ENCODE measurements at places on chromosomes 16 and 17. TPM values are rescaled to one million over a fixed set of nuclear protein-coding genes. Genes with fewer than 3 reads are reported as not detected.
A peak's percentile ranks its signal among the peaks of the same experiment; 100 is the strongest.

DNA sequence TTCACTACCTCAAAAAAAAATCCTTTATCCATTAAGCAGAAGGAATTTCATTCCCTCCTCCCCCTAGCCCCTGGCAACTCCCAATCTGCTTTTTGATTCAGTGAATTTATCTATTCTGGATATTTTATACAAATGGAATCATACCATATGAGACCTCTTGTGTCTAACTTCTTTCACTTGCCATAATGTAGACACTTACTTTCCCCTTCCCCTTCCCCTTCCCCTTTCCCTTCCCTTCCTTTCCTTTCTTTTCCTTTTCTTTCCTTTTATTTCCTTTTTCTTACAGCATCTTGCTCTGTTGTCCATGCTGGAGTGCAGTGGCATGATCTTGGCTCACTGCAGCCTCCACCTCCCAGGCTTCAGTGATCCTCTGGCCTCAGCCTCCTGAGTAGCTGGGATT lies 50.5 kb downstream of the PSMD12 start:
- DNase-seq = no peak

DNA sequence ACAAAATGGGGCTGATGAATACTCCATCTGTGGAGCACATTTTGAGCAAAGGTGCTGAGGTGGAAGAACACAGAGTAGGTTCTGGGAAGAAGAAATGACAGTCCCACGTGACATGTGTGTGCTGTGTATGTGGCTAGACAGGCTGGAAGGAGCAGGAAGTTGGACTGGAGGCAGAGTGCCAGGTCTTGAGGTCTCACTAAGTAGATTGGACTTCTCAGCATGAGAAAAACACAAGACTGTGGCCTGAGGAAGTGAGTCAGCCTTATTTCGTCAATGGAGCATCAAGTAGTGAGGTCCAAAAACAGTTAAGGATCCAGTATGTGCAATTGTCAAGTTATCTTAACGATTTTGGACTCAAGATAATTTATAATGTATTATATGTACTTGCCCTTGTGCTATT lies 736.5 kb downstream of the KCNJ2 start:
- DNase-seq = no peak

- no peak for DNase-seq
Measured at GRCh38 chr16:49589544-49590031, 216.0 kb downstream of the C16orf78 start.

MAP2K6 gene
- 0.13 TPM for total RNA-seq

TBC1D26 gene
- total RNA-seq = not detected

DNA sequence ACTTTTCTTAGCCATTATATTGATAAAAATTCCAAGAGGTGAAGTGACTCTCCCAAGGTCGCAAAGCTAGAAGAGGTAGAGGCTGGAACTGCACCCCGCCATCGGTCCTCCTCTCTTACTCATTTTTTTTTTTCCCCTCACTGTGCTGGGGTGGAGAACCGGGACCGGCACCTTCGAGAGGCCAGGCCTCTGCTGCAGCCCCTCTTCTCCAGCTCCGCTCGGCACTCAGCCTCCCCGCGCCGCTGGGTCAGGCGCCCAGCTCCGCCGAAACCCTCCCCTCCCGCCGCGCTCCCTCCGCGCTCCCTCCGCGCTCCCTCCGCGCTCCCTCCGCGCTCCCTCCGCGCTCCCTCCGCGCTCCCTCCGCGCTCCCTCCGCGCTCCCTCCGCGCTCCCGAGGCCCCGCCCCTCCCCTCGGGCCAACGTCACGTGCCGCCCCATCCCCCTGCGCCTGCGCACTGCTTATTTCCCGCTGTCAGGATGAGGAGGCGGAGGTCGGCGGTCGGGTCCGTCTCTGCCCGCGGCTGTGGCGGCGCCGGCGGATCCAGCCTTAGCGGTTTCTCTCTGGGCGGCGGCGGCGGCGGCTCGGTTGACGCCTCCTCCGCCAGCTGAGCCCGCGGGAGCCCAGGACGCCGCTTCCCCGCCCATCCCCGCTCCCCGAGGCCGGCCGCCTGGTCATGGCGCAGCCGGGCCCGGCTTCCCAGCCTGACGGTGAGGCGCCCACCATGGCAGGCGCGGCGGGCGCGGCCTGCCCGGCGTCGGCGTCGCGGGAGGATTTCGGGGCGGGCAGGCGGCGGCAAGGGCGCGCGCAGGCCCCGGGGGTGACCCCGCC lies at the start of gene RABEP1:
Gene RABEP1, plus strand, starts transcription at position 471 of the 828 bp plus-strand sequence. Its CDS starts 203 bp downstream, at position 674.
- DNase-seq = peak; percentile 93

GRCh38 chr17:57484081-57484666 lies 227.9 kb downstream of the MSI2 start:
- DNase-seq = no peak

DNA sequence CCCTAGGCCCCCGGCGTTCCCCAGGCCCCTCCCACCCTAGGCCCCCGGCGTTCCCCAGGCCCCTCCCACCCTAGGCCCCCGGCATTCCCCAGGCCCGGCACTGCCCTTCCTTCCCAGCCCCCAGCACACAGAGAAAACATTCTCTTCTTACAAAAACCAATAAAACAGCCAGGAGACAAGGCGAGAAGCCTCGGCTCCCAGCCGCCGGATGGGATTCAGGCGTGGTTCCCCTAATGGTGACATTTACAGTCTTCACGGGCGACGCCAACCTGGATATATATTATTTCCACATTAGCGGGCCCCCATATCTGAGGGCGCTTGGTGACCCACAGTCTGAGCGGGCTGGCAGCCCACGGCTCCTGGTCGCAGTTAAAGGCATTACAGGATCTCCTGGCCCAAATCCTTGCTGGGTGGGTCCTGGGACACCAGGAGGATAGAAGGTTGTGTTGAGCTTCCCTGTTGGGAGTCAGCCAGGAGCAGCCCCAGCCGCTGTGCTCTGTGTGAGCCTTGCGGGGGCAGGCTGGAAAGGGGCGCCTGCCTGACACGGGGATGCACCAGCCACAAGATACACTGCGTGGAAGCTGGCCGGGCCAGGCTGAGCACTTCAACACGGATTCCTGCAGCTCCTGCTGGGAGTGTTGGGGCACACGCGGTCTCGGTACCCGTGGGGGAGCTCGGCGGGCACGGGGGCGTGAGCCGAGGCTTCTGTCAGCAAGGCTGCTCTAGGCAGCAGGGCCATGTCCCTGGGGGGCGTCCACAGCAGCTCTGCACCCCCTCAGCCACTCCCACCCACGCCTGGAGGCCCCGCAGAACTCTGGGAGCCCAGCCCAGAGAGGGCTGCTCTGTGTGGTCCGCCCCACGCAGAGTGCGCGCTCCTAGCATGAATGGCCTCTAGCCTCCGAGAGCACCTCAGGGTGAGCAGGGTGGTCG lies 83.7 kb downstream of the LMF1 start:
- no peak for DNase-seq

SCGB1C2 gene
- not detected for total RNA-seq

DNA sequence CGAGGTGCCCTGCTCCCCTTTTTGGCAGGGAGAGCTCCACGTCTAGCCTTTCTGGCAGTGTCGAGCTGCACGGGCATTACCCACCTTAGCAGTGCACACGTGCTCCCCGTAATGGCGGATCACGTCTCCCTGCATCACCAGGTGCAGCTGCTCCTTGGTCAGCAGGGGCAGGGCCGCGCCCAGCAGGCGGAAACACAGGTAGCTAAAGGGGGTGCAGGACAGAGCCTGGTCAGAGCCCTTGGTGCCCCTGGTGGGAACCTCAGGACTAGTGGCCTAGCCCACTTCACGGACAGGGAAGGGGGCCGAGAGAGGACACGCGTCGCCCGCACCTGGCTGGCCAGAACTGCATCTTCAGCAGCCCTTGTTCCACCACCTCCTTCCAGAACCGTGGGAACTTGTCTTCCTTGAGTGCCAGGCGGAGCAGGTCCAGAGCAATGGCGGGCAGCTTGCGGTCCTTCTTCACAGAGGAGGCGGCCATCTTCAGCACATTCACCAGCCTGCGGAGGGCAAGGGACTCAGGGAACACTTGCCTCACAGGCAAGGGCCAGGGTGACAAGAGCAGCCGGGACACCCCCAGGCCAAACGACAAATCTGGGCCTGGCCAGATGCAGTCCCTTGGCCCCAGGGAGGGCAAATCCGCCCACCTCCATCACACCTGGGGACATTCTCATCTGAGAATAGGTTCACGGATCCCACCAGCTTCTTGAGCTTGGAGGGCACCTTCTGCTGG lies 3.2 kb downstream of the MYBBP1A start:
- no peak for DNase-seq

GRCh38 chr16:52727849-52728248 lies 180.9 kb upstream of the TOX3 start:
- no peak for DNase-seq

DNA sequence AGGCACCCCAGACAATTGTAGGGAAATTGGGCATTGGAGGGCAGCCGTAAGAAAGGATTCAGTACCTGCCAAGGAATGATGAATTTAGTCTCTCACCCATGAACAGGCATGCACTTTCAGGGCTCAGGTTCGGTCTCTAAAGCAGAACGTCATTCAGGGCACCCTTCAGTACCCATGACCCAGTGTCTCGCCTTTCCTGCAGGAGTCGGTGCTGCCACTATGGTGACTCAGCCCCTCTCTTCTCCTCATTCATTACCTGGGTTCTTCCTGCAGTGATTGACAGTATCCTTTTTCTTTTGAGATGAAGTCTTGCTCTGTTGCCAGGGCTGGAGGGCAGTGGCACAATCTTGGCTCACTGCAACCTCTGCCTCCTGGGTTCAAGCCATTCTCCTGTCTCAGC lies 8.4 kb downstream of the SOST start:
- no peak for DNase-seq

ADAD2 gene
- not detected for total RNA-seq

RSPRY1 gene
- 20.8 TPM for total RNA-seq

DNA sequence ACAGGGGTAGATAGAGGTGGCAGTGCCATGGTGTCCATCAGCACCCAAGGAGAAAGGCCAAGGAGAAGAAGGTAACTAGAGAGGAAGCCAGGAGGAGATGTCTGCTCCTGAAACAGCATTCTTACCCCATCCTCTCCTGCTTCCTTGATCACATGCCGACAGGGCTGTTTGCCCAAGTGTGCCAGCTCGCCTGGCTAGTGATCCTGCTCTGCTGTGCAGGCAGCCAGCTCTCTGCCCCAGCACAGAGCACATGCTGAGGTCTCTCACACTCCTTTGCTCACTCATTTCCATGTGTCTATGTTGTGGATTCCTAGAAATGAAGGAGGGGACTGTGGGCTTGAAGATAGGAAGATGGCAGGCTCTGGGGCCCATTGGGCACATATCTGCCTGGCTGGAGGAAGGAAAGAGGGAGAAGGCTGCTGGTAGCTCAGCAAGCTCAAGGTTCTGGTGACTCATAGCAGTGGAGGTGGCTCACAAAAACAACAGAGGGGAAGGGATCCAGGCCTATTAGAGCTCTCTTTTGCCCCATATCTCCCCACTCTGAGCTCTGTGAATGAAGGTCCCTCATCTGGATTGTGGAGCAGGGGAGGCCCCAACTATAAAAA lies 54.3 kb downstream of the NEUROD2 start:
- DNase-seq = no peak

- no peak for DNase-seq
Measured at GRCh38 chr17:66520999-66521398, 218.6 kb downstream of the PRKCA start.

GRCh38 chr16:12235110-12235509 lies 258.6 kb downstream of the SNX29 start:
- DNase-seq = no peak

CCL7 gene
- not detected for total RNA-seq

GRCh38 chr17:41635121-41636097 lies 11.0 kb upstream of the KRT17 start:
- no peak for DNase-seq

DNA sequence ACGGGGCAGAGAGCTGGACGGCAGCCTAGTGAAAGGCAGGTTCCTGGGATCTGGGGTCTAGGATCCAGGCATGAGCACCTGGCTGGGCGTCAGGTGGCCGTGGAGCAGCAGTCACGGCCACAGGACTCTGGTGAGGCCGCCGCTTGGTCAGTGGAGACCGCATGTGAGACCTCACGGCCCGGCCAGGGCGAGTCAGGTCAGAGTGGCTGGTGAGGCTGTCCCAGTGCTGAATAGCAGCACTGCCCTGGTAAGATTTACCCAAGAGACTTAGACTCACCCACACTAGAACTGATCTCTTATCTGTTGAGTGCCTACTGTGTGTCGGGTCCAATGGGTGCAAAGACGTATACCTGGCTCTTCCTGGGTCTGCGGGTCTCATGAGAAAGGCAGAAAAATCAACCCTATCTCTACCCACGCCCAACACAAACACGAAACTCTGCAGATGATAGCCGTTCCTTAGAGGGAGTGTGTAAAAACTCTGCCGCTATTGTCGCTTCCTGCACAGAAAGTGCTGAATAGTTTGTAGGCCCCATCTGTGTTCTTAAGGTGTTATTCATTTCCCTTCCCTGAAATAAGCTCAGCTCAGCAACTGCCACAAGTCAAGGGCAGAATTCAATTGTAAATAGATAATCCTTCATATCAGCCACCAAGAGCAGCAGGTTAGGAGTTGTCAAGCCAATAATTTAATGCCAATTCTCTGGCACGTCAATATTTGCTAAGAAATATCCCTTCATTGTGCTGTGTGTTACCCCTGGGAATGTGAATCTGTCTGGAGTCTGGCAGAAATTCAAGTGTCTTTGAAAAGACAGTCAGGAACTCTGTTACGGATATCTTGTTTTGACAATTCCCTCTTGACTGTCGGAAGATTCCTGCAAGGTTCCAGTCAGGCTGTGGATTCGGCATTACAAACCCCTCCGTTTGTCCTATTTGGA lies 240.0 kb downstream of the NTN1 start:
- DNase-seq = no peak

GRCh38 chr16:3101018-3101840 lies 2.1 kb upstream of the ZSCAN10 start:
- peak; percentile 45 for DNase-seq

DNA sequence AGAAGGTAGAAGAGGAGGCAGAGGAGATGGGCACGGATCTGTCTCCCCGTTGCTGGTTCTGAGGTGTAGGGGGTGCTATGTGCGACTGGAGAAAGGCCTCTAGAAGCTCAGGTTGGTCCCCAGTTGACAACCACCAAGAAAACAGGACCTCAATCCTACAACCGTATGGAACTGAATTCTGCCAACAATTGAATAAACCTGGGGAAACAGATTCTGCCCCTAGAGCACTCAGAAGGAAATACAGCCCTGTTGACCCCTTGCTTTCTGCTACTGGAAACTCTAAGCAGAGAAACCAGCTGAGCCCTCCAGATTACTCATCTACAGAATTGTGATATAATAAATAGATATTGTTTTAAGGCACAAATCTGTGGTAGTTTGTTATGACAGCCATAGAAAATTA lies 313.0 kb upstream of the GOT2 start:
- no peak for DNase-seq

- DNase-seq = no peak
Measured at GRCh38 chr17:14755002-14755401, 454.1 kb downstream of the HS3ST3B1 start.

CACNG3 gene
- total RNA-seq = not detected

- no peak for DNase-seq
Measured at GRCh38 chr16:23105309-23105708, 43.9 kb downstream of the USP31 start.

DNA sequence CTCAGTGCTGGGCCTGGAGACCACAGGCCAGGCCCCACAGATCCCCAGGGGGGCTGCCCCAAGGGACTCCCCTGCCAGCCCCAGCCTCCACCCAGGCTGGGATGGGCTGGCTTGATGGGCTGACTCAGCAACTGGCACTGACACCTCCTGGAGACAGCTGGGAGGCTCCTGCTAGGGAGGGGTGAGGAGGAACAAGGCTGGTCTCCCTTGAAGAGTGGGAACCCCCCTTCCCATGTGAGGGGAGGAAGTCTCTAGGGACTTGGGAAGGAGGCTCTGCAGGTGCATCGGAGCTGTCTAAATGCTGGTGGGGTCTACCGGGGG lies 10.4 kb downstream of the NHERF1 start:
- no peak for DNase-seq

GRCh38 chr16:67481561-67482232 lies 740 bp upstream of the ATP6V0D1 start:
- no peak for DNase-seq
